Stimulated activated naive CD8-positive, alpha-beta T cell treated with anti-CD3 and anti-CD28 coated beads, Interleukin-15, amount 100 ng/mL, for 72 hours (primary cell): ENCODE measurements at places on chromosomes 6 and 20.

DNA sequence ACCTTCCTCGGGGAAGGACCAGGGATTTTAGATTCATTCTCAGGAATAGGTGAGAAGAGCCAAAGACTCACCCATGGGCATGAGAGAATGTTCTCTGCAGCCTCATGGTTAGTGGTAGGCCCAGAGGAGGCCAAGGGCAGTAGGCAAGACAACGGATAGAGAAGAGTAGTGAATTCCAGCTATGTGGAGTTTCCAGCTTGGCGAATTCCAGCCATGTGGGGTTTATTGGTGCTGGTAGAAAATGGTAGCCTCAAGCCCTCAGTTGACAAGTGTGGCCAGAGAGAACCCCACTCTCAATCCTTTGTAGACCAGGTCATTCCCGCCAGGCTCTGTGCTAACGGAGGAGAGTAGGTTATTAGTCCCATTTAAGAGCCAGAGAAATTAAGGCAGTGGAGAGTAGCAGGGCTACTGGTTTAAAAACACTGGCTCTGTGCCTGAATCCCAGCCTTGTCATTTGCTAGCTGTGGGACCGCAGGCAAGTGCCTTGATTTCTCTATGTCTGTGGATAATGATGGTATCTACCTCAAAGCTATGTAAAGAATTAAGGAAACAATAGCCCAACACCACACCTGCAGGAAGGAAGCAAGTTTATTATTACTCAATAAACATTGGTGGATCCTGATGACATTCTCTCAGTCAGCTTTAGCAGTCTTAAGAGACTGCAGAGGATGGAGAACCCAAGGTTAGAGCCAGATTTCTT is 2.0 kb upstream of the SLC9A8 start:
- DNase-seq, result no peak

DNA sequence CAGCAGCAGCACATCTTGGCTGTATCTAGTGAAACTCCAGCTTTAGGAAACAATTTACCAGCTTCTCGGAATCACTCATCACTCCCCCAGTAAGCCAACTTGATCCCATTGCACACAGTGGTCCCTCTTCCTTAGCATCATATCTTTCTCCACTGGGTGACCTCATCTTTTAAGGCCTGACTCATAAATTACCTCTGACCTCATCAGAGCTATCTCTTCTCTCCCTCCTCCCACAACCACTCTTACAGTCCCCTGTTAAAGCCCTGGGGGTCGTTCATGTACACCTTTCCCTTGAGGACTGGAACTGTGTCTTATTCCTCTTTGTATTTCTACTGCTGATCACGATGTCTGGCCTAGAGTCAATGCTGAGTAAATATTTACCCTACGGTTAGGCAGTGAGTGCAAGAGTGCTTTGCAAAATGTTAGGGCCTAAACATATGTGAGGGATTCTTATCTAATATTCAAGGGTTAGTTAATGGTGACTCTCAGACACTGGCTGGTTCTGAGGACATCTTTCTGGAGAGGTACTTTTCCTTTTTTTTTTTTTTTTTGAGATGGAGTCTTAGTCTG is 187.2 kb downstream of the LRFN2 start:
- DNase-seq, result no peak

GRCh38 chr6:147156799-147157382 is 47.3 kb upstream of the STXBP5 start:
- DNase-seq, result no peak

DNA sequence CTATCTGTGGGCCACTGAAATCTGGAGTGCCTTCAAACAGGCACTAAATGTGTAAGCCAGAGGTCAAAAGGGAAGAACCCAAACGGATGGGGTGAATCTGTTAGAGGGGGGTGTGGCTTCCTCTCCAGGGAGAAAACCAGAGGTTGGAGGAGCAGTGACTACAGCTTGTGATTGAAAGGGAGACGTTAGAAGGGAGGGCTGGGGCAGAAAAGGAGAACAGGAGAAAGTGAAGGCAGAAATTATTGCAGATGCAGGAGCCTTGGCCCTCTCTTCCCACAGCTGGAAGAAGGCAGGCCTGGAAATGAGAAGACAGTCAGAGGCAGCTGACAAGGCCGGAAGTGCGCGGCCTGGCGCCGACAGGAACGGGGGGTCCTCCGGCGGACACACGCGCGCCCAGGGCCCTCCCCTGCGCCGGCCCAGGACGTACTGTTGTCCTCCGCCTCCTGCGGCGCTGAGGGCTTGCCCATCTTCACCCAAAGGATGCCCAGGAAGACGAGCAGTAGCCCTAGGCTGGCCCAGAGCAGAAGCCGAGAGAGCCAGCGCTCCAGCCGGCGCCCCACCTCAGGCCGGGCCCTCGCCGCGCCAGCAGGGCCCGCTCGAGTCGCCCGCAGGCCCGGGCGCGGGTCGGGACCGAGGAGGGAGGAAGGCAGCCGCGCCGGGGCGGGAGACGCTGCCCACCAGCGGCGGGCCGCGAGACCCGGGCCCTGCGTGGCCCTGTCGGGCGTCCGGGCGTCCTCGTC is 806 bp downstream of the LEMD2 start:
- DNase-seq, result peak; percentile 72

GRCh38 chr6:16548121-16548520 is 213.1 kb downstream of the ATXN1 start:
- DNase-seq, result no peak

GRCh38 chr20:19743640-19743995 is 14.4 kb upstream of the RIN2 start:
- no peak for DNase-seq

DNA sequence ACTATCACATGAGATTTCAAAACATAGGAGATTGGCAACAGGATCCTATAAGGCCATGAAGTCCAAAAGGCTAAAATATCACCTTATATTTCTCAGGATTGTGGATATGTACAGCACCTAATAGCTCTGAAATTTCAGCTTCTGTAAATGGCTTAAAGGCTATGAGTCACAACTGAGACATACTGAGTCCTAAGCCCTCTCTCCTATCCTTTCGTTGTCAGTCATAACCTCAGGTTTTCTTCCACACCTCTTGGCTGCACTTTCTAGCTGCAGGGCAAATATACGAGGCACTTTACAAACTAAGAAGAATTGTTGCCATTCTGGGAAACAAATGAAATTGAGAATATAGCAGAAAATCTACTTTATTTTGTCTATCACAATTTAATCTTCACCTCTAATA is 969.9 kb upstream of the EPHA7 start:
- no peak for DNase-seq

DNA sequence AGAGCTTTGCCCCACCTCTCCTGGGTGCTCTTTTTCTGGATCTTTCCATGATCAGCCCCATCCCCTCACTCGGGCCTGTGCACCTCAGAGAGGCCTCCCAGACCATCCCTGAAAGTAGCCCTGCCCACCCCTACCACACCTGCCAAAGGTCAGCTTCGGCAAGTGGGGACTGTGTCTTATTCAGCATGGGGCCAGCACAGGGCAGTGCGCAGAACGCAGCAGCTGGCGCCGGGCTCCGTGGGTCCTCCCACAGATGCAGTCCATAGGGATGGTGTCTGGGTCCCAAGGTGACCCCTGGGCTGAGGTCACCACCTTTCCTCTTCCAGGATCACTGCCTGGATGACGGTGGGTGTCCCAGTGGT is 79.4 kb downstream of the CEBPB start:
- DNase-seq, result no peak

DNA sequence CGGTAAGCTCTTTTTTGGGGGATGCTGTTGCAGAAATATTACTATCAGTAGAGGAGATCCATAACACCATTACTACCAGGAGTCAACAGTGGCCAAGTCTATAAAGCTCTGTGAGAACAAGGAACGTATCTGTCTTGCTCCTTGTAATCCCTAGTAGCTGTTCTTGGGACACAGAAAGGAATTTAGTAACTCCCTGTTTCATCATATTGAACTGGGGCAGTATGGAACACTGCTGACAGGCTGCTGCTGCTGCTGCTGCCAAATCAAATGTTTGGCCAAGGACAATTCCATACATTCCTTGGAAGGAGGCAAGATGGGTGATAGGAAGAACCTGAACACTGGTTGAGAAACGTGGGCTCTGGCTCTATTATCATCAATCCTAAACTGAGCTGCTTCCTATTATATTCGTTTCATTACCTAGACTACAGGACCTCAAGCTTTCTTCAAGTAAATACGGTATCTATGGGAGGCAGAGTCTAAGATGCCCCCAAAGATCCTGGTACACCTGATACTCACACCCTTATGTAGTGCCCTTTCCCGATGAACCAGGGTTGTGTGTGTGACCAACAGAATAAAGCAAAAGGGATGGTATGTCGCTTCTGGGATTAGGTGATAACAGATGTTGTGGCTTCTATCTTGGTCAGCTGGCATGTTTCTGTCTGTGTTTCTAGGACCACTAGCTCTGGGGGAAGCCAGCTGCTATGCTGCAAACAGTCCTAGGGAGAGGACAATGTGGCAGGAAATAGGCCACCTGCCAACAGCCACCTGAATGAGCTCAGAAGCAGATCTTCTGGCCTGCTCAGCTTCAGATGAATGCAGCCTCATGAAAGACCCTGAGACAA is 39.5 kb downstream of the ELOVL5 start:
- no peak for DNase-seq

DNA sequence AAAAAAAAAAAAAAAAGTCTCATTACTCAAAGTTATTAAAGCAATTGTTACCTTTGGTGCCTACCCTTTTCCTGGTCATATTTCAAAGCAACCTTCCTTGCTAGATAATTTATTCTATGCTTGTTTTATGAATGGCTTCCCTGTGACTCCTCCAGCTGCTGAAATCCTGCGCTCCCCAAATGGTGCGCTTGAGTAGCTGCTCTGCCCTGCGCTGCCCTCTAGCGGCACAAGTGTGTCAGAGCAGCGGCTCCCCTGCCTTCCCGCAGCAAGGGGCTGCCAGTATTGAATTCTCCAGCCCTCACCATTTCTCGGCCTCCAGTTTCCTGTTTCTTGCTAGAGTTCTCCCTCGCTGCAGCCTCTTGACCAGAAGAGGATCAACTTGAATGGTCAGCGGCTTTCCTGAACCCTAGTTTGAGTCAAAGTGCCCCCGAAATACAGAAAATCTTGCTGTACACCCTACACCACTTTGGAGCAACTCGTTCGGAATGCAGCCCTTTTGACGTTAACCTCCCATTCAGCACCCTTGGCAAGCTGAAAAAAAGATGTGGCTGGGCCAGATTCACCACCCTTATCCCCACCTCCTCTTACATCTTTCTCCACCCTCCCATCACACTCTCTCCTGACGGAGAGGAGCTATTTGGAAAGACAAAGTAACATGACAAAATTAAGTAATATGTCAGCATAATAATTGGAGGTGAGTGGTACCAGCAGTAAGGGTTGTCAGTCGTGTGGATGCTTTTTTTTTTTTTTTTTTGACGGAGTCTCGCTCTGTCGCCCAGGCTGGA is 60.4 kb upstream of the KLHL31 start:
- DNase-seq, result peak; percentile 69

GRCh38 chr20:25000268-25000801 is 7.8 kb upstream of the APMAP start:
- no peak for DNase-seq

DNA sequence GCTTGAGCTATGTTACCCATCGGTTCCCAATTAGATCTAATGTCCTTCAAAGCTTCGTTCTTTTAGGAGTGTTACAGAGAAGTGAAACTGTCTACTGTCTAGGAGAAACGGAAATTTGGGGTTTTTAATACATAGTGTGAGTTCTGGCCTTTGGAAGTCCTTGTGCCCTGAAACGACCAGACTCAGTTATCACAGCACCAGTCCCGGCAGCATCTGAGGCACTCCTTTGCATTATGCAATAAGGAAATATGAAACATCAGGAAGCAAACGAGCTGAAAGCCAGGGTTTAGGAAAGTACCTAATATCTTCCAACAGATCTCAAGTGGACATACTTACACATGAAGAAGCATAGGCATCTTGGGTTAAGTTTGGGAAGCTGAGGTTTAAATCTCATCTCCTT is 61.8 kb upstream of the ADGRF1 start:
- no peak for DNase-seq

GRCh38 chr6:70310063-70310694 is 7.3 kb upstream of the COL9A1 start:
- no peak for DNase-seq

DNA sequence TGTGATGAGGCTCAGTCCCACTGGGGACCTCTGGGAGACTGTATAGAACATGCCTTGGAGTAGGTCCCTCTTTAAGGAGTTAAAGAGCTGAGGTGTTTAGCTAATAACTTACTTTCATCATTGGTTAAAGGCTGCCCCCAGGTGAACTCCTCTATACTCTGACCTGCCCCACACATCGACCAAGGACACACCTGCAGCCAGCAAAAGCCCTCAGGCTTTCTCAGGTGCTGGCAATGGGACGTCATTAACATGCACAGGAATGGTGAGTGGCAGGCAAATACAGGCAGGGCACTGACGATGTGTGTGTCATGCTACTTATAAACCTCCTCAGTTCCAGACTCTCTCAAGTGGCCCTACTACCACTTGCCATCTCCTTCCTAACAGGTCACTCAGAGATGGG is 366.4 kb downstream of the KIF16B start:
- no peak for DNase-seq
